ENCODE measurements at places on chromosomes 13 and 19. TPM values are rescaled to one million over a fixed set of nuclear protein-coding genes. Genes with fewer than 3 reads are reported as not detected.

DNA sequence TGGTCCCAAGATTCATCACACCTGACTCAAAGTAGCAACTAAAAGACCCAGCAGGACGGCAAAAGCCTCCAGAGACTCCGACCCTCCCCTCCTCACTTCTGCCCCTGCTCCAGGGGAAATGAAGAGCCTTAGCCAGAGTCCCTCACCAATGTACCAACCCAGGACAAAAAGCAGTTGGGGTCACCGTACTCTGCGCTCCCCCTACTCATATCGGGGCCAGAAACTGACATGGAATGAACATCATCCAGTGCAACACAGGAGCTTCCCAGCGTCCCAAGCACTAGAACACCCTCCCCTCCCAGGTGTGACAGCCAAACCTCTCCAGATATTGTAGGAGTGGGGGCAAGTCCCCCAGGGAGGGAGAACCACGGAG, 1.7 kb downstream of the EEF2 start:
- H3K4me1 ChIP-seq: peaks cover 35% of the 10 kb centered on the region
- DNase-seq: no peak
- H3K27ac ChIP-seq: peak overlapping the region; percentile 99

- no peak overlapping the region for H3K27ac ChIP-seq
- no peak overlapping the region for H3K4me3 ChIP-seq
- no peaks in the 10 kb centered on the region for H3K36me3 ChIP-seq
- H3K4me1 ChIP-seq: no peaks in the 10 kb centered on the region
These were observed 860.3 kb downstream of the DIAPH3 start for GRCh38 chr13:59303433-59303832.

GRCh38 chr19:7506385-7507328, 9.2 kb upstream of the ZNF358 start:
- peak; percentile 86 for DNase-seq
- peaks cover 29% of the 10 kb centered on the region for H3K4me1 ChIP-seq
- peaks cover 38% of the 10 kb centered on the region for H3K27me3 ChIP-seq
- H3K4me3 ChIP-seq: no peak overlapping the region

ACER1 gene
- total RNA-seq: not detected

DNA sequence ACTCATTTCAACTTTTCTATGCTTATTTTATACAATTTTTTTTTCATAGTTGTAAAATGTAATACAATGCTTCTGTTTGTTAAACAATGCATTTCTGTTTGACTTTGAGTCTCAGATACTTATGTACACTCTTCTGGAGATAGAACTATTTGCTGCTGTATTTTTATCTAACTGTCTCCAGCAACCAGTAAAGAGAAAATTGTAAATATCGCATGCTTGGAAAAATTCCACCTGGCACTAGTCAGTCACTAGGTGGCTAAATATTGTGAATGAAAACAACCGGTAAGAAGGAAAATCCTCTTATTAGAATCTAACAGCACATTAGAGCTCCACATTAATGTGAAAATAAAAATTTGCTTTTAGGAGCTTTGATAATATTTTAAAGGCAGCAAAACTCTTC, 876.5 kb downstream of the PCDH9 start:
- DNase-seq: peak; percentile 49
- no peaks in the 10 kb centered on the region for H3K27me3 ChIP-seq
- H3K4me1 ChIP-seq: peaks cover 24% of the 10 kb centered on the region
- no peaks in the 10 kb centered on the region for H3K36me3 ChIP-seq
- H3K4me3 ChIP-seq: no peak overlapping the region
- no peak overlapping the region for H3K27ac ChIP-seq

- H3K27me3 ChIP-seq: no peaks in the 10 kb centered on the region
- H3K4me3 ChIP-seq: no peak overlapping the region
- H3K4me1 ChIP-seq: no peaks in the 10 kb centered on the region
- H3K27ac ChIP-seq: no peak overlapping the region
These were observed 67.8 kb downstream of the CEBPG start for GRCh38 chr19:33441277-33441699.

GRCh38 chr13:41411522-41411921, 45.8 kb upstream of the RGCC start:
- DNase-seq: no peak
- no peaks in the 10 kb centered on the region for H3K4me1 ChIP-seq
